Activated CD8-positive, alpha-beta memory T cell treated with anti-CD3 and anti-CD28 coated beads for 1 hour (primary cell): ENCODE measurements at places on chromosomes 3 and 15.

- no peak for DNase-seq
Observed at GRCh38 chr3:60301142-60301541, 950.1 kb downstream of the FHIT start.

DNA sequence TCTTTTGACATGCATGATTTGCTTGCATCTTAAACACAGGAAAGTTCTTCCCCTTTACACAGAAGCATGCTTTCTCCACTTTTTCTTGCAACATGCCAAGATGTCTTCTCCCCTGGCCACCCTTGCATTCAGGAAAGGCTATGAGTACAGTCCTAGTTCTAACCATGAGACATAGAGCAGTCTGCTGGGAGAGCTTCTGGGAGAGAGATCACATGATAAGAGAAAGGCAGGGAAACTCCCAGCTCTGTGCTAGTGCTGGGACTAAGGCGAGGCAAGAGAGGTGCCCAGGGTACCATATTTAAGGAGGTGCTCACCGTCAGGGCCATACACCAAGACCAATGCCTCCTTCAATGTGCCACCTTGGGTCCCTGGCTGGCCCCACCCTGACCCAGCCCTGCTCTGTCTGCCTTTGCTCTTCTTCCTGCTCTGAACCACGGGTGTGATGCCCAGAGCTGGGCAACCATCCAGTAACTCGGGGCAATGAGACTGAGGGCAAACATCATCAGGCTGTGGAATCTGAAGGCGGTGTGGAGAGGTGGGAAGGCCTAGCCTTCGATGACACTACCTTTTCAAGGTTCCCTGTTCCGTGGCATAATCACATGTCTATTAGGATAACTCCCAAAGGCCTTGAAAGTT, 77.4 kb upstream of the PRR20G start:
- DNase-seq = no peak

DNA sequence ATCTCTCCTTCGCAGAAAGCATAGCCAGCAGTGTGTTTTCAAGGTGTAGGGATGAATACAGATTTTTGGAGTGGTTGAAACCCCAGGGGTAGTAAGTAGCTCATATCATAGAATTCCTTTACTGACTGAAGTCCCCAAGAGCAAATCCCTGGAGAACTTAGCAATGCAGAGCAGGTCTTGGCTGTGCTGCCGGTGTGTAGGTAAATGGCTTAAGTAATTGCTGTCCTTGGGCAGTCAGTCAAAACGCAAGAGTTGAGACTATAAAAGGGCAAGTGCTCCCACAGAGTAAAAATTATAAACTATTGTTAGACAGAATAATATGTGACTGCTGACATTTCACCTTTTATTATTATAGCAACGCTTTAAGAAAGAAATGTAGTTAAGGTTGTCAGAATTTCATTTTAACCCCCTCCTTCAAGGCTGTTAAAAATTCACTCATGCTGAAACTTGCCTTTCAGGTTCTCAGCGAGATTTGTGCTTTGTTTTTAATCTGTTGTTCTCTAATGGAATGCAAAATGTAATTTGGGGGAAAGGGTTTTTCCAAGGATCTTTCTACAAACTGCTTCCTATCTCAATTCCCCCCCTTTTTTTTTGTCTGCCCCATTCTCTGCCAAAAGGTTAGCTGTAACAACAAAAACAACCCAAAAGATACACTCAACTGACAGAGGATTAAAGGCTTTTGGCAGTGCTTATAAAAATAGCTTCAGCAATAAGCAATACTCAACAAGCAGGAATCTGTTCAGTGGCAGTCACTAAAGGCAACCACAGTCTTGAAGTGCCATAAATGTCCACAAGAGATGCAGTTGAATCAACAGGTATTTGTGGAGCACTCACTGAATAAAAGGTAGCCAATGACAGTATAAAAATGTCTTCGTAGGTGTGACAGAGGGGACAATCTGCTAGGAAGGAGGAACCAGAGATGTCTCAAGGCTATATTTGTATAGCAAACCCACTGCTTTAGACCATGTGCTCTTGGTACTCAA, 105.3 kb downstream of the THRB start:
- no peak for DNase-seq

DNA sequence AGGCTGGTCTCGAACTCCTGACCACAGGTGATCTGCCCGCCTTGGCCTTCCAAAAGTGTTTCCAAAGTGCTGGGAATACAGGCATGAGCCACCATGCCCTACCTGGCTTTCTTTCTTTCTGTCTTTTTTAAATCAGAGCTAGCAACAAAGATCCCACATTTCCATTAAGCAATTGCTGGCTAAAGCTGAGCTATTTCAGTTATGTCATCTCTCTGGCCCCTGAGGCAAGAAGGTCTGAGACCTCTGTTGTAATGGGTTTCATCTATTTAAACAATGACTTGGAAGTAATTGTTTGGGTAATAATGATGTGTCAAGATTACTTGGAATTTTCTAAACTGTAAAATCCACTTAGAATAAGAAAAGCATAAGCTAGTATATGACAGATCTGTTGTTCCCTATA, 30.2 kb upstream of the CRBN start:
- no peak for DNase-seq
